Panc1 (cell line): ENCODE measurements at places on chromosomes 11 and 22. TPM values are rescaled to one million over a fixed set of nuclear protein-coding genes. Genes with fewer than 3 reads are reported as not detected.

- DNase-seq, result no peak
Measured at GRCh38 chr11:1207401-1208143, 15.3 kb upstream of the MUC5B start.

- DNase-seq, result no peak
Measured at GRCh38 chr22:19407649-19408606, 23.6 kb downstream of the HIRA start.

The F2 gene
- total RNA-seq, result 0.64 TPM

The ZNF74 gene
- 13.2 TPM for total RNA-seq

The HPX gene
- total RNA-seq, result 1.0 TPM

GRCh38 chr11:104731890-104732289 is 166.4 kb downstream of the CASP12 start:
- no peak for DNase-seq

DNA sequence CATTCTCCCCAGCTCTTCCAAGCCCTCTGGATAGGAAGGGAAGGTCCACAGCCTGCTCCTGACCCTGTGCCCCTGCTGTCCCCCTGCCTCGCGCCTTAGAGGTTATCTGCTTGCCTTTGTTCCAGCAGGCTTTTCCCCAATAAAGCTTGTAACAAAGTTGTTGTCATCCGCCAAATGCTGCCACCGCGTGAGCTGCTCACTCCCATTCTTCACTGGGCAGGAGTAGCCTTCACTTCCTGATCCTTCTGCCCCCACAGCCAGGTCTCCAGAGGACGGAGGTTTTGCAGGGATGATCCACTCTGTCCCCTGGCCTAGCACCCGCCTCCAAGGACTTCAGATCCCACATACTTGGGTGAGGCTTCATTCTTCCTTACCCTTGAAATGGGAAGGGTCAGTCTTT is 94.0 kb upstream of the RASSF10 start:
- DNase-seq, result no peak

- DNase-seq, result no peak
Measured at GRCh38 chr22:49056301-49056700, 771.4 kb downstream of the BRD1 start.

The ZP1 gene
- total RNA-seq, result not detected

GRCh38 chr22:23845265-23846080 is 6.7 kb upstream of the DERL3 start:
- DNase-seq, result no peak

- DNase-seq, result no peak
Measured at GRCh38 chr11:77071671-77072605, 5.2 kb downstream of the CAPN5 start.

- no peak for DNase-seq
Measured at GRCh38 chr22:44380756-44381486, 68.2 kb upstream of the SHISAL1 start.
